CD4-positive, alpha-beta T cell treated with Interleukin-21 for 1 hour (primary cell): ENCODE measurements at places on chromosomes 6 and 20.
A peak's percentile ranks its signal among the peaks of the same experiment; 100 is the strongest.

DNA sequence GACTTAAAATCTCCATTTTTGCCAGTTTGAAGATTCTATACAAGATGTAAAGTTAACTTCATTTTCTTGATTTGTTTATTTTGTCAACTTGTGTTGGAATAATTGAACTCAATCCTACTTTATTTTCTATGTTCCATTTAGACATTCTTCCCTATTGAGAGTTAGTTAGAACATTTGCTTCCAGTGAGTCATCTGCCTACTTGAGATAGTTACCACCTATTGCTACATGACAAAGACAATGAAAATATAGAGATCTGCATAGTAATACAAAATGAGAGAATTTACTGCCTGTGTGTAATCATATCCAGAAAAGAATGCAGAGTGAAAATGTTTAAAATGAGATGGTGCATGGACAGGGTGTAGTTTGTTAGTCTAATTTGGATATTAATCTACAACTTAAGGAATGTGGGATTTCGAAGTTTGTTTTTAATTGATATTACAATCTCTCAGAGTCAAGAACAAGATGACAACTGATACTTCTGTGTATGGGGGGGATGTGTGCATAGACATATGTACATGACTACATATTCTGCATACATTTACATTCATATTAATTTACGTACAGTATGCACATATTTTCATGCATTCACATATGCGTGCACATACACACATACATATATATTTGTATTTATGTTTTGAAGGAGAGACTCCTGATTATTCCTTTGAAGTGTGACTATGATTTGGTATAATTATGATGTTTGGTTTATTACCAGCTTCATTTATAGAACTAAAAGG lies 420.1 kb downstream of the NKAIN2 start:
- DNase-seq = no peak

- no peak for DNase-seq
These were observed 16.9 kb upstream of the MLIP start for GRCh38 chr6:54094293-54094692.

DNA sequence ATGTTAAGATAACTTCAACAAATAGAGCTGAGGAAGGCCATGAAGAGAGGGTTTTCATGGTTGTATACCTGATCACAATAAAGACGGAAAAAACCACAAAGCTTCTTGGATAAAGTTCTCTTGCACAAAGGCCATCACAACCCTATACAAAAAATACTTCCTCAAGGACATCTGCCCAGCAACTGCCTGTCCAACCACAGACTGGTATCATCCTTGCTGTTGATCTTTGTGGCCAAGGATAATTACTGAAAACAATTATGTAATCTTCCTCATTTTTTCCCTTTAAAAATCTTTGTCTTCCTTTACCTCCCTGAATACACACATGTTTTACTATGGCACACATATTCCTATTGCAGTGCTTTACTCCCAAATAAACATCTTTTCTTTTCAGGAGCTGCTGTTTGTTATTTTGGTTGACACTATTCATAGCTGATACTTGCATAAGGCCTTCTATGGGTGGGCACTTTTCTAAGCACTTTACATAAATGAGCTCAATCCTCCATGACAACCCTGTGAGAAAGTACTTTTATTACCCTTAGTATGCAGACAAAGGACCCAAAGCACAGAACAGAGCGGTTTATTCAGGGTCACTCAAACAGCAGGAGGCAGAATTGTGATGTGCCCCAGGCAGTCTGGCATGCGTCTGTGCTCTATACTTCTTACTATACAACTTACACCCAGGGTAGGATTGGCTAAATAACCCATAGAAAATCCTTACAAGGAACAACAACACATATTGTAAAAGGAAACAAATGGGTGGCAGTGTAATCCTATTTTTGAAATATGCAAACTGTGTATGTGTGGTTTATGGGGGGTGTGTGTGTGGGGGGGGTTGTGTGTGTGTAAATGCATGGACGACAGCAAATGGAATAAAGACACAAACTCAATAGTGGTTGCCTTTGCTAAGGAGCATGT lies 35.1 kb downstream of the SNRNP48 start:
- no peak for DNase-seq

- DNase-seq = no peak
These were observed 514.5 kb downstream of the PREX1 start for GRCh38 chr20:48313324-48313723.

GRCh38 chr6:13563009-13563408 lies 11.4 kb upstream of the SIRT5 start:
- DNase-seq = no peak

GRCh38 chr6:40444811-40445210 lies 142.4 kb downstream of the LRFN2 start:
- DNase-seq = no peak

DNA sequence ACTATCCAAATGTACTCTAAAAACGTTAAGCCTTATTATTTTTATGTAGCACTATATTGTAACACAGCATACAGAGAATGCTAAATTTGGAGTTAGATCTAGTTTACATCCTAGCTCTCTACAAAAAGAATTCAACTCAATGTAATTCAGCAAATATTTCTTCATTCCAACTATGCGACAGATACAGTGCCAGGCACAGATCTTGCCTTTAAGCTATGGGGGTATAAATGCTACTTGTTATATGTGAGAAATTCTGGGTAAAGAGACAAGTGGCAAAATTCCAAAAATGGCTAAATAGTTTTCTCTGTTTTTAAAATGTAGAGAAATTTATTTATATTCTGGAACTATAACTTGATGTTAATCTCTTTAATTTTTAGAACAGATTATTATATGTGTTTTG lies 63.2 kb downstream of the SEL1L2 start:
- no peak for DNase-seq

- DNase-seq = no peak
These were observed 17.0 kb upstream of the STX16 start for GRCh38 chr20:58634059-58634458.

- no peak for DNase-seq
These were observed 16.0 kb downstream of the SHLD1 start for GRCh38 chr20:5766085-5766764.

- no peak for DNase-seq
These were observed 22.0 kb downstream of the CD164 start for GRCh38 chr6:109360281-109360680.

DNA sequence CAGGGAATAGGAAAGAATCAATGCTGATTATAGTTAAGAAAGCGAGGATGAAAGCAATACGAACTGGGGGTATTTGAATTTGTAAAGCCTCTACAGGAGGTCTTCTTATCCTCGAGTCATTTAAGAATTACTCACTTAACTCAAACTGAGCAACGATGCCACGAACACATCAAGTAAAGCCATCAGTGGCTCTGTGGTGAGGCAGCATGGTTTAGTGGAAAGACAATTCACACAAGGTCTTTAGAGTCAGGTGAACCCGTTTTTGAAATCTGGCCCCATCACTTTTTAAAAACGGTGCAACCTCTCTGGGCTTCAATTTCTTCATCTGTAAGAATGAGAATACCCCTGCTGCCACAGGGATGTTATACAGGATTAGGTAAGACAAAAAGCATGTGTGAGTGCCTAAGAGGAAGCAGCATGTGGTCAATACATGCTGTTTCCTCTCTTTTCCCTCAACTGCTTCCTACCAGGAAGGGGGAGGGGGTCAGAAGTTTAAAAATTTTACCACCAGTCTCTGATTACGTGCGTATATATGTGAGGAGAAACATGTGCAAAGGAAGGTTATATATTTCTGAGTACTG lies 162.0 kb downstream of the BTBD9 start:
- no peak for DNase-seq

- DNase-seq = no peak
These were observed 13.5 kb downstream of the ZC2HC1B start for GRCh38 chr6:143877584-143878271.

DNA sequence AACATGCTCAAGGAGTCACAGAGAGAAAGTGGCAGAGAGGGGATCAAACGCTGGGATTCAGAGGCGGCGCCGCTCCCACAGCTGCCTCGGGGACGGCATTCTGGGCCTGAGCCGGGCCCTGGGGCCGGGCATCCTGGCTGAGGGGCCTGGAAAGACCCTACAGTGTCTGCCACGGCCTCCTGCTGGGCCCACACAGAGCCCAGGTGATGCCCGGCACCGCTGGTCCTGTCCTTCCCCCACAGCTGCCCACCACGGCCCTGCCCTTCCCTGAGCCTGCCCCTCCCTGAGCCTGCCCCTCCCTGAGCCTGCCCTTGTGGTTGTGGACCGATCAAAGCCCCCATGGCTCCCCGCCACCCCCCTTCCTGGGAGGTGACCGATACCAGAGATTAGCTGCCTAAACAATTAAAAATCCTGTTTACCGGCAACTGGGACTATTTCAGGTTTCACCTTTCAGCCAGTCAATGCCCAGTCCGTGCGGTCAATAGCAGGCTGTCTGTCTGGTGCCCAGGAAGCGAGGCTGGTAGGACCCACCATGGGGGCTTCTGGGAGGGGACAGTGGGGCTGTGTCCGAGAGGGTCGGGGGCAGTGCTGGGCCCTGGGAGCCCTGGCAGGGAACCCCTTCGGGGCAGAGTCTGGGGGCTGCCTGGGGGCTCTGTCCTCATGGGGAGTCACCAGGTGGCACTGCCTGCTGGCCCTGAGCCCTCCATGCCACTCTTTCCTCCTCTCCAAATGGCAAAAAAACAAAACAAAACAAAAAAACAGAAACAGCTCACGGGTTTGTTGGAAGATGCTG lies 55.4 kb upstream of the GATA5 start:
- DNase-seq = no peak

DNA sequence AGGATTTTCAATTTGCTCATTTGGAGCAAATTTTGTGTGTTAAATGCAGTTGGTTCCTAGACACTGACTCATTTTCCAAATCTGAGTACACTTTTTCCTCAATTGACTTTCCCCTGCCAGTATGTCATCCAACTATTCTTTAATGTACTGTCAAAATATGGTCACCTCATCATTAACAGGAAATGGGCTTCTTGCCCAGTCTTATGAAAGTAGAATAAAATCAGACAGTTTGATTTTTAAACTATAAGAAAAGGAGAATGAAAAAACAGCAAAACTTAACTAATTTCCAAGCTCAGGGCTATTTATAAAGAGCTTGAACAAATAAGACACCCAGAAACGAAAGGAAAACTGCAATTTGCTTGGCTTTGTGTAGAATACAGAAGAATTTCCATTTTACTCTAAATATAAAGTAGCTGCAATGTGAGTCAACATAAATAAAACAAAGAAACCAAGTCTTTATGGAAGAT lies 43.7 kb upstream of the RAB23 start:
- DNase-seq = no peak

DNA sequence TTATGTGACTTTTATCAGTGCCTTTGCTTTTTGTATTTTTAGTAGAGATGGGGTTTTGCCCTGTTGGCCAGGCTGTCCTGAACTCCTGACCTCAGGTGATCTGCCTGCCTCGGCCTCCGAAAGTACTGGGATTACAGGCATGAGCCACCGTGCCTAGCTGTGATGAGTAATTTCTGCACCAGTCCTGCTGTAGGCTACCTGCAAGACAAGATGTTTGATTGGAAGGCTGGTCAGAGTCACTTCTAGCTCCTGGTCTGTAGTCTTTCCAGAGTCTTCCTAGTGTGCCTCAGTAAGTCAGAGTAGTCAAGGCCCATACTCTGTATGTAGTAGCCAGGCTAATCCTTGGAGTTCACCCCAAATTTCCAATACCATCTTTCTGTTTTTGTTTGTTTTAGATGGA lies 8.9 kb downstream of the TIAM2 start:
- no peak for DNase-seq

GRCh38 chr6:7170117-7170732 lies 62.5 kb downstream of the RREB1 start:
- DNase-seq = no peak

- DNase-seq = no peak
These were observed 33.0 kb upstream of the HFE start for GRCh38 chr6:26053992-26054780.

DNA sequence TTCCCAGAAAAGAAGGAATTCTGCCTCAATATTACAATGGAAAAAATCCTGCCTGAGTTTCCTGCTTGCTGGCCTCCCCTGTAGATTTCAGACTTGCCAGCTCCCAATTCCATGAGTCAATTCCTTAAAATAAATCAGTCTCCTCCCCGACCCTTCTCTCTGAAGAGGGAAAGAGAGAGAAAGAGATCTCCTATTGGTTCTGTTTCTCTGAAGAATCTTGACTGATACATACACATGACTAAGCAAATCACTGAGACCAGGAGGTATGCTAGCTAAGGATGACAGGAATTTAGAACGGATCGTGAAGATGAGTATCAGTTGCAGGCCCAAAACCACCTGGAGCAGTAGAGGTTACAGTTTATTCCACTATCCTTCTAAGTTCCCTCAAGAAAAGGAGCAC lies 11.3 kb upstream of the RBM24 start:
- no peak for DNase-seq

DNA sequence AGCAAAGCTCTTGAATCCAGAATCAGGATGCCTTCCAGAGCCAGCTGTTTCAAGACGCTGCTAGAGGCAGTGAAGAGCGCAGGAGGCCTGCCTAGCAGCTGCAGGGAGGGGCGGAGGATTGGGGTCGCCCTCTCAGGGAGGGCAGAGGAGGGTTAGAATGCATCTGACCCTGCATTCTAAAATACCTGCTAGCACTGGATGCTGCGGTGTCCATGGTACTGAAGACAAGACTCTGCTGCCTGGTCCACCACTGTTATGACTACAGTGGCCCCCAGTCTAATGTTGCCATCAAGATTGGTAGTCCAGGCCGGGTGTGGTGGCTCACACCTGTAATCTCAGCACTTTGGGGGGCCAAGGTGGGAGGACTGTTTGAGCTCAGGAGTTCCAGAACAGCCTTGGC lies 193.7 kb upstream of the PROKR2 start:
- DNase-seq = no peak

- DNase-seq = no peak
These were observed 551.6 kb upstream of the CITED2 start for GRCh38 chr6:139925894-139926641.

DNA sequence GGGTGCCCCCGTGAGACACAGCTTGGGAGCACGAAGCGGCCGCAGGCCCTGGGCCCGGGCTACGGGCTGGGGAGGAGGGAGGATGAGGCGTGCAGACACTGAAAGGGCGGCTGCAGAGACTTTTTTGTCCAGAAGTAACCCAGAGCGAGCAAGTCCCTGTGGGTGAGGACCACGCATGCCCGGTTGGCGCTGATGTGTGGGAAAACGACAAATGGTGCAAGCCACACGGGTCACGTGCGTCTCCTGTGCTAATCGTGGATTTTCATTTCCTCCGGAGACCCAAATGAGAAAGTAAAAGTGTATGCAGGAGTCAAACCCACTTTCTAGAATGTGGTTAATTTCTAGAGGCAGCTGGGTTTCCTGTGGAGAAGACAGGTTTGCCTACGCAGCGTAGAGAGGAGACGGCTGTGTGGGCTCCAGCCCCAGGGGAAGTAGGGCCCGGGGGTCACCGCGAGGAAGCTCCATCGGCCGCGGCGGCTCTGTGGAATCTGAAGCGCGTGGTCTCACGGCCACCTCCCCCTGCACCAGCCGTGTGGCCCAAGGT lies 19.0 kb downstream of the DLL1 start:
- peak; percentile 85 for DNase-seq

GRCh38 chr6:126437205-126437604 lies 97.3 kb downstream of the CENPW start:
- DNase-seq = no peak

- DNase-seq = no peak
These were observed 180.6 kb downstream of the PTPRK start for GRCh38 chr6:128339635-128340450.

- DNase-seq = no peak
These were observed 118.8 kb upstream of the NRN1 start for GRCh38 chr6:6125495-6125894.
